ENCODE measurements at places on chromosomes 11 and 22.

DNA sequence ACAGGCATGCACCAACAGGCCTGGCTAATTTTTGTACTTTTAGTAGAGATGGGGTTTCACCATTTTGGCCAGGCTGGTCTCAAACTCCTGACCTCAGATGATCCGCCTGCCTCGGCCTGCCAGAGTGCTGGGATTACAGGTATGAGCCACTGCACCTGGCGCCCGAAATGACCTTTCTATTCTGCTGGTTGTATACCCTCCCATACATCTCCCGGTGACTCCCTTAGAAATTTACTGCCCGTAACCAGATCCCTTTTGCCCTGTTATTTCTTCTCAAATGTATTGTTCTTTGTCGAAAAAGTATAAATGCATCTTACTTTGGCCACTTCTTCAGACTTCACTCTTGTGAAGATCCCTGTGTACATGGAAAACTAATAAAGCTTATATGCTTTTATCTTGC lies 22.0 kb downstream of the MCHR1 start:
- DNase-seq: no peak

GRCh38 chr11:70603114-70603755 lies 204.9 kb downstream of the CTTN start:
- DNase-seq: no peak

GRCh38 chr11:80782135-80782885 lies 1341.5 kb upstream of the TENM4 start:
- DNase-seq: no peak

- peak; percentile 83 for DNase-seq
These were observed 6.6 kb upstream of the PTS start for GRCh38 chr11:112219476-112220232.

DNA sequence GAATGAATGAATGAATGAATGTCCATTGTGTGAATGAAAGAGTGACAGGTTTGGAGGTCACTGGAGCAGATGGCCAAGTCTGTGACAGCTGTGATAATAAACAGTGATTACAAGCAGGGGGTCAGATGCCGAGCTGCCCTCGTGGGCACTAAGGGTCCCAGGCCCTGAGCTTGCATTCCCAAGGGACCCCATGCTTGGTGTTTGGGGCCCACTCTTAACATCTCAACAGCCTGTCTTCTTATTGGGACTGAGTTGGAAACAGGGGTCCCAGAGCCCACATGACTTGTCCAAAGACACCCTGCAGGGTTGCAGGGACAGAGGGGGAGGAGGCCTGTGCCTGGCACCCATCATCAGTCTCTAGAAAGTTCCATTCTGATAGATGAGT lies 12.0 kb upstream of the ANO1 start:
- DNase-seq: no peak

Measured in thymus (tissue), 14 donors.